ENCODE measurements at places on chromosomes 2 and 18.

DNA sequence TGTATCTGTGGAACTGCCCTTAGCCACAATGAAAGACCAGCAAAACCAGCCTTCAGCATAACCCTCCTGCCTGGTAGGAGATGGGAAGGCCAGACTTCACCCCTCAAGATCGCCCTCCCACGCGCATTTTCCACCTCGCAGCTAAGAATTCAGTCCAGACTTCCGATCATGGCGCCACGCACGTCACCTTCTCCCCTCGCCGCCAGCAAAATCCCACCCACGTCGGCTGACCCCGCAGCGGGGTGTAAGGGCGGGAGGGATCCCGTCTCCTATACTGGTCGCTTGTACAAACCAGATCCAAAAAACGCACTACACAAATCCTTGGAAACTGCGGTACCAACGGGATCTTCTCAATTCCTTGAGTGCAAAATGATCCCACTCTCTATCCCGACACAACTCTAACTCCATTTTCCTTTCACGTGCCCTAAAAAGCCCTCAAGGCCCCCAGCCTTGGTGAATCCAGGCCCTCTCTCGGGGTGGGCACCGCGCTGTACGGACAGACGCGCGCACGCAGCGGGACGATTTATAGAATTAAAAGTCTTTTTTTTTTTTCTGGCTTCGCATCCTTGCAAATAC lies 1.0 kb upstream of the BMPR2 start:
- DNase-seq: no peak

GRCh38 chr2:239890206-239890746 lies 134.9 kb downstream of the NDUFA10 start:
- no peak for DNase-seq

DNA sequence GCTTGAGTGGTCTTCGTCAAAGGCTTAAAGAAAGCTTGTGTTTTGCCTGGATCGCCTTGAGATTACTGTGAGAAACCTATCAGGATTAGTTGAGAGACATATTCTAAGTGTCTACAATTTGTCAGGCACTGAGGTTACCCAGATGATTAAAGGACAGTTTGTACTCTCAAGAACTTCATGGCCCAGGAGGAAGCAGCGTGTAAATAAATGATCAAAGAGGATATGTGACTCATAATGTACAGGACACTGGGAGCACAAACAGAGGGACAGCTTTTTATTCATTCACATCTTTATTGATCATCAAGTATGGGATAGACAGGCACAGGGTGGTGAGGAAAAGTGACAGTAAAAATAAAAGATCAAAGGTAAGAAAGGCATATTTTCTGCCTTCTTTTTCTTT lies 152.6 kb upstream of the FSHR start:
- no peak for DNase-seq

GRCh38 chr2:7014174-7014640 lies 97.0 kb downstream of the RNF144A start:
- no peak for DNase-seq

DNA sequence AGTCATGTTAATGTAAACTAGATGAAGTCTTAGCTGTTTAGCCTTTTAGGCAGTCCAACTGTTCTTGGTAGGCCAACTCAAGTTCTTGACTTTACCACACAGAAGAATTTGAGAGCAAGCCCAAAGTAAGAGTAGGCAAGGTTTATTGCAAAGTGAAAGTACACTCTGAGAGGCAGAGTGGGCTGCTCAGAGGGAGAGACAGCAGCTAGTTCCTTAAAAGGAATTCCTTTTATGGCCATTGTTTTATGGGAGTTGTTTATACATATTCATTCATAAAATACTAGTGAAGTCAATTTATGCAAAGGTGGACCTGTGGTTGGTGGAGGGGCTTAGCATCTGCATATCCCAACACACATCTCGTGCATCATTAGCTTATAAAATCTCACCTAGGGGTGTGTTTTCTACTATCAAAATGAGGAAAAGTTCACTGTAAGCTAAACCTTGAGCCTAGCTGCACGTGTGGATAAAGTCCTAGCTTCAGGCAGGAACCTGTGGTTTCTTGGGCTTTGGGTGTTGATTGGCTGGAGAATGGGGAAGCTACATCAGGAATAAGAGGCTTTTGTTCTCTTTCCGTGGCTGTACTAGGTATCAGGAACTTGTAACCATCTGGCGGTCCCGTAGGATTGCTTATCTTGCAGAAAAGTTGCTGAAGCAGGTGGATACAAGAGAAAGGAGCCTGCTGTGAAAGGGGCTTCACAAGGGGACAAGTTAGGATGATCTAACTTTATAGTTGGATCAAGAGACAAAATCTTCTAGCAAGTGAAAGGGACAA lies 110.4 kb upstream of the GULP1 start:
- DNase-seq: no peak

DNA sequence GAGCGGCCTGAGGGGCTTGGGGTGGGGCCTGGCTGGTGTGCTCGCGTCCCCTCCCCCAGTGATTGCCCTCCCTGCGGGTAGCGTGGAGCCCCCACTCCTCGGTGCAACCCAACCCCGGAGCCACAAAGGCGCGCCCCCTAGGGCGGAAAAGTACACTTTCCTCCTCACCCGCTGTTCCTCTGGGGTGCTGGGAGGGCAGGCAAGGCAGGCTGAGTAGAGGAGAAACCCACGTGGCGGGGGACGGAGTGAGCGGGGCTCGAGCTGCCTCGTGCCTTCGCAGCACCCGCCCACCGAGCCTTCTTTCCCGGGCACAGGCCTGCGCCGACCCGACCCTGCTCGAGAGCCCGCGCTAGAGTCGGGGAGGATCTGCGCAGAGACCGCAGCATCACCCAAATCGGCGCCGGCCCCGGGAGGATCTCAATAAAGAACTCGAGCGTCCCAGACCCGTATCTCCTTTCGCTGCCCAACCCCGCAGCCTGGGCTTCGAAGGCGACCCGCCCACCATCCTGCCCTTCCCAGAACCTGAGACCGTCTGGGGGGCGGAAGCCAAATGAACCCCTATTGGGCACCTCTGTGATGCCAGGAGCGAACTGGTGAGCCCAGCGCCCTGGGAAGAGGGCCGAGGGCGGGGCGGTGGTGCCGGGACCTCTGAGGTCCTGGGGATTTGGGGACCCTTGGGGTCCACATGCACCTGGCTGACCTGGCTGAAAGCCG lies 1.5 kb downstream of the UCN start:
- peak; percentile 11 for DNase-seq

DNA sequence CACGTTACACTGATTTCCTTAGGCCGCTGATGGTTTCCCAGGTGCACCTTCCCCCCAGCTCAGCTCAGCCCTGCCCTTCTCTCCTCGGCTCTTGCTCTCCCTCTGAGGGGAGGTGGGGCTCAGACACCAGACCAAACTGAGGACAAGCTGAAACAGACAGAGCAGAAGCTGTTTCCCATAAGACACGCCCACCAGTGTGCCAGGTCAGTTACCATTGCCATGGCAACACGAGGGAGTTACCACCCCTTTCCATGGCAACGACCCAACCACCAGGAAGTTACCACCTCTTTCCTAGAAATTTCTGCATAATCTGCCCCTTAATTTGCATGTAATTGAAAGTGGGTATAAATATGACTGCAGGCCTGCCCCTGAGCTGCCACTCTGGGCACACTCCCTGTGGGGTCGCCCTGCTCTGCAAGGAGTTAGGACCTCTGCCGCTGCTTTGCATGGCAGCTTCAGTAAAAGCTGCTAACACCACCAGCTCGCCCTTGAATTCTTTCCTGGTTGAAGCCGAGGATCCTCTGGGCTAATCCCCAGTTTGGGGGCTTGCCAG lies 120.9 kb upstream of the SMIM21 start:
- no peak for DNase-seq

DNA sequence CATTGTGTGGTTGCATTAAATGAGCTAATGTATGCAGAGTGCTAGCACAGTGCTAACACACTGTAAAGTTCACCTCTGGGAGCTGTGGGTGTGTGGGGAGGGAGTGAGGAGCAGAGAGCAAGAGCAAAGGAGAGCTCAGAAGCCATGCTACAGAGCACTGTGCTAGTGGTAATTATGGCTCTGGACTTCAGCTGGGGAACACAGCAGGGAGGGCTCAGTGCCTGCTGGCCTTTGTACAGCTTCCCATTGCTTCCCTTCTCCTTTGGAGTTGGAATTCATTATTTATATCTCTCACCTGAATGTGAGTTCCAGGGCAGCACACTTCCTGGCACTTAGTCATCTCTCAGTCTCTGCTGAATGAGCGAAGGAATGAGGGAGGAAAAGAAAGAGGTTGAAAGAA lies 2.5 kb upstream of the PLA2R1 start:
- DNase-seq: no peak

- no peak for DNase-seq
These were observed 154.5 kb downstream of the RPIA start for GRCh38 chr2:88845772-88846661.

DNA sequence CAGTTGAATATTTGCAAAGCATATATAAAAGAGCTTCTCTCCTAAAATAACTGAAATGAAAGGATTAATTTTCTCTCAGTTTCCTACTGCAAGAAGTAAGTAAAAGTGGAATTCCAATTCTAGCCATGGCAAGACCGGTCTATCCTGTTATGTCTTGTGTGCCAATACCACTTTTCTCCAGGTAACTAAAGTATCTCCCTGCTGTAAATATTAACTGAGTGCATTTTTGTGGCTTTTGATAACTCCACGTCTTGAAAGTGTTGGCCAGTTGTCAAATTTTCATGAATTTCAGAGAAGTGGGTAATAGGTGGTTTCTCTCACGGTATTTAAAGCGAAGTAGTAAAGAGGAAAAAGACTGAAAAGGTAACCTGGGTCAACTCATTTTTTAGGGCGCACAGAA lies 225.9 kb downstream of the NEDD4L start:
- no peak for DNase-seq

GRCh38 chr2:226660526-226660925 lies 139.1 kb downstream of the IRS1 start:
- no peak for DNase-seq

GRCh38 chr18:32300914-32301313 lies 111.1 kb downstream of the MEP1B start:
- DNase-seq: no peak

DNA sequence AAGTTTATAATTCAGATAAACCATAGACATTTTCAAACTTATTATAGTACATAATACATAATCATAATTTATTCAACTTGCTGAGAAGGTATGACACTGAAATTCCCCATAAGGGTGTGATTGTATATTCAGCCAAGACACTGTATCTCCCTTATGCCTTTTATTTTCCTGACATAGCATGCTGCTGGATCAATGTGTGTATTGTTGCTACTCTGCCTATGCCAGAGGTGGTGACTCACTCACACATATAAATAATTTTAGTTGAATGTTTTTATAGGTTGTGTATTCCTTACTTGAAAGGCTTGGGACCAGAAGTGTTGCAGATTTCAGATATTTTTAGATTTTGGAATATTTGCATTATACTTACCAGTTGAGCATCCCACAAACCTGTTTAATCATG lies 86.8 kb downstream of the VRK2 start:
- DNase-seq: no peak

GRCh38 chr2:97759727-97760407 lies 46.5 kb downstream of the ZAP70 start:
- no peak for DNase-seq

DNA sequence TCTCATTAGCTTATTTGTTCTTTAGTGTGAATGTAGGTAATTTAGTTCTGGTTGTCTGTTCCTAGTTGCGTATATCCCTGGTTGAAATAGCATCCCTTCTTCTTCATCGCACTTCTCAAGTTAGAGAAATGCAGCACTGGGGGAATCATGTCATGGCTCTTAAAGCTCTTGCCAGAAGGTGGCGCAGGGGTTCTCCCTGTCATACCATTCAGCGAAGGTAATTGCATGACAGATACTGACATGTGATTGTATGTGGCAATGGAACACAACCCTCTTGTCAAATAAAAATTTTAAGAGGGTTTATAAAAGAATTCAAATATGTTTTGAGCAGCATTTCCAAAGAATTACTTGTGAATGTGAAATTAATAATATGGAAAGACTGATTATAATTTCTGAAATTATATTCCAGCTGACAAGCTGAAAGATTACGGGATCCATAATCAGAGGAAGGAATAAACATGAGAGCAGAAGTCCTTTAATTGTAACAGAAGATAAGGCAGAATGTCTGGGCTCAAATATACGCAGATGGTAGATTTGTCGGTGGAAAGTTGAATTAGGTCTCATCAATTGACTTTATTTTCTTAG lies 411.7 kb downstream of the DSEL start:
- no peak for DNase-seq

DNA sequence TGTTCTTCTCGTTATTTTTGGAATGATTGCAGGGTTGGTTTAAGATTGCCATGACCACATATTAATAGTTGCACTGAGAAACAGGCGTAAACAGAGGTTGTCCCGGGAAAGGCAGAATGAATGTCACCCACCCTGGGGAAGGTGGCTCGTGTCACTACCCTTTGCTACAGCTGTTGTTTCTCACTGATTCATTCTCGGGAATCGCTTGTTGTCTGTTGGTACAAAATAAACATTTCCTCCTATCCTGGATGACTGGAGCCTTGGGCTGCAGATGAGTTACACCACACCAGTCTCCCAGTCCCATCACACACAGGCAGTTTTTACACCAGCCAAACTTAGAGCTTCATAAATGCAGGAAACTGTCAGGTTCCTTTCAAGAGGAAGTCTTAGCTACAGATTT lies 216.7 kb downstream of the GBX2 start:
- no peak for DNase-seq

- DNase-seq: no peak
These were observed 9.2 kb upstream of the ALPP start for GRCh38 chr2:232369126-232369951.

- no peak for DNase-seq
These were observed 124.0 kb downstream of the PLA2R1 start for GRCh38 chr2:159938395-159938794.

DNA sequence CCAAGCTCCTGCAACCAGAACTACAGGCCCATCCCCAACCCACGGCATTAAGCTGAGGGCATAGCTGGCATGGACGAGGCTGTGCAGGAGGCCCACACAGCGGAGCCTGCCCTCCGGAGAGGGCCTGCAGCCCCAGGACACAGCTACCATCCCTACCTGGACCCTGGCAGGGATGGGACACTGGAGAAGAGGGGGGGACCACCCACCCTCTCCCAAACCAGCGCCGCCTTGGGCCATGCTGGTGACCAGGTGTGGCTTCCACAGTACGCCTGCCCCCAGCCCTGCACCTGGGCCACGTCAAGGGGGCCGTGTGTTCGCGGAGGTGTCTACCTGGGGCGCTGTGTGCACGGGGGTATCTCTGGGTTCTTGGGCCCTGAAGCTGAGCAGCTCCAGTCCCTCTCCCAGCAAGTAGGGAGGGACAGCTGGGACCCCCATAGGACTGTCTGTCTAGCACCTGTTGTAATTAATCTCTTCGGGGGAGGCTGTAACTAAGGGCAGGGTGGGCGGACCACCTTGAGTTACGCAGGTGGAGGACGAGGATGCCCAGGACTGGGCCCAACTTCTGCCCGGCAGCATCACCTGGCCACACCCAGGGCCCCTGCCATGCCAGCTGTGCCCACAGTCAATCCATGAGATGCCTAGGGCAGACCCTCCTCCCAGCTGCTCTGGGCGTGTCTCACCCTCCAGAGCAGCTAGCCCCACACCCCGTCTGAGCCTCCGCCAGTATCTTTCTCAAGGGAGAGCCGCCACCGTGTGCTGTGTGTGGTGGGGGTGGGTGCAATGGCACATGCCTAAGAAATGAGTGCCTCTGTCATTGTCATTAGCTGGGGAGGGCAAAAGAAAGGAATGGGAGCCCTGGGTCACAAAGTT lies 18.3 kb downstream of the HS6ST1 start:
- no peak for DNase-seq

Measured in stimulated activated CD8-positive, alpha-beta memory T cell treated with anti-CD3 and anti-CD28 coated beads, Interleukin-7, amount 100 ng/mL, for 1 hour (primary cell).